ENCODE measurements at places on chromosomes 1 and 21.

DNA sequence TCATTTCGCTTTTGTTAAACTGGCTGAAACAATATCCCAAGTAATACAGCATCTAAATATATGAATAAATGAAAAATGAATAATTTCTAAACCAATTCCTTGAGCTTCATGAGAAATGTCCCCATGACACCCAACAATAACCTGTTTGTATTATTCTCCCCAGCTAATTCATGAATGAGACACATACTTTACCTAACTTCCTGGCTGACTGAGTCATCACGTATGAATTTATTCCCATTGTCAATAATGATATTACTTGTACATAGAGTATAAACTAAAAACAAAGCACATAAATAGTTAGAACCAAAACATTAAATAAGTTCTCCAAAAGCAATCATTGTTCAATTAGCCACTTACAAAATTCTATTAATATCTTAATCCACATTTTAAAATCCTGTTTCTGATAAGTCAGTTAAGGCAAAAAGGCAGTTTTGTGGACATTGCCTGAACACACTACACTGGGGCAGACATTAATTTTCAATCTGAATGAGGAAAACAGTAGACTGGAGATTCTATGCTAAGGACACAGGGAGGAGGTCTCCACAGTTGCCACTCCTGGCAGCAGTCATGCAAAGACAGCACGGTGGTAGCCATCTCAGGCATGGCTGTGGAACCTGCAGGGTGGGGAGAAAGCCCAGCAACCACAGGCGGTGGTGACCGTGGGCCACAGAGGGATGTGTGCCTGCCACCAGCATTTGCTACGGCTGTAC is 48.2 kb downstream of the SLC9C2 start:
- no peak for DNase-seq

DNA sequence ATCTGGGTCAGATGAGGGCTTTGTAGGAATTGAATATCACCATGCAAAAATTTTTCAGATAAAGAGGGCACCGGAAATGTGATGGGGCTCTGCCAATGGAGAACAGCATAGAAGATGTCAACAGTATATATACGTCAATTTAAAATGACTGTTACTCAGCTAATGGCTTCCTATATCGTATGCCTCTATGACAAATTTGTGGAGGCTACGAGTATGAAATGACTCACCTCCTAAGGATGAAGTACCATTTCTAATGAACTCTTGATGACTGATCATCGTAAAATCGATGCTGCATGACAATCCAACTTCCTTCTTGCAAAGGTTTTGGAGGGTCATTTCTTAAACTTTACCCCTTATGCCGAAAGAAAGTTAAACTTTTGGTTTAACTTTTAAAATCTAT is 450.3 kb upstream of the ZP4 start:
- DNase-seq = no peak

DNA sequence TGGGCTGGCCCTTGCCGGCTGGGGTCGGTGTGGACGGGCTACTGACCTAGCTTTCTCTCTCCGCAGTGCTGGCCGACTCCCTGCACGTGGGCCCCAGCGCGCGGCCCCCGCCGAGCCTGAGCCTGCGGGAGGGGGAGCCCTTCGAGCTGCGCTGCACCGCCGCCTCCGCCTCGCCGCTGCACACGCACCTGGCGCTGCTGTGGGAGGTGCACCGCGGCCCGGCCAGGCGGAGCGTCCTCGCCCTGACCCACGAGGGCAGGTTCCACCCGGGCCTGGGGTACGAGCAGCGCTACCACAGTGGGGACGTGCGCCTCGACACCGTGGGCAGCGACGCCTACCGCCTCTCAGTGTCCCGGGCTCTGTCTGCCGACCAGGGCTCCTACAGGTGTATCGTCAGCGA is 34.9 kb downstream of the PTGFRN start:
- no peak for DNase-seq

DNA sequence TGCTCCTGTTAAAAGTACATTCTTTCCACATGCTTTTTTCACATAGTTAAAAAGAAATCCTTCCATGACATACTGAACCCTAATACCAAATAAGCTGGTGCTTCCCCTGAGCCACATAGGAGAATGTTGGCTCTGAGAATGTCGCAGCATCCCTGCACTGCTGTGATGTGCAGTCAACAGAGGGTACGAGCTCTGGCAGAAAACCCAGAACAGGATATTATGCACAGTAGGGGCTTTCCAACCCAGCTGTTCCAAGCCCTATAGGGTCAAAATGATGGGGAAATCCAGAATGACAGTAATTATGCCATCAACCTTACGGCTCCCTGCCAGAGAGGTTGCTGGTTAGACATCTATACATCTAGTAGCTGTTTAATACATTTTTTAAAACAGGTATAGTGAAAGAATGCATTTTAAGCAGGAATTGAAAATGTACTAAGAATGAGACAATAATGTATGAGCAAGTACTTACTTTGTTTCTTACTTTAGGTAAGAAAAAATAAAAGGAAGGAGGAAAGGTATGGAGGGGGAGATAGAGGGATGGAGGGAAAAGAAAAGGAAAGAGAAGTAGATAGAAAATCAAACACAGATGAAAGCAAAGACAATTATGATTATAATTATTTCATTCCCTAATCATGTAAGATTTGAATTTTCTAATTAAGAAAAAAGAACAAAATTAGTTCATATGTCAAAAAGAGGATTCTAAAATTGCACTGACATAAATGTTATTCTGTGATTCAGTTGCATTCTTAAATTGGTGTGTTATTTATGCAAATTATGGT is 126.0 kb downstream of the NR5A2 start:
- no peak for DNase-seq

DNA sequence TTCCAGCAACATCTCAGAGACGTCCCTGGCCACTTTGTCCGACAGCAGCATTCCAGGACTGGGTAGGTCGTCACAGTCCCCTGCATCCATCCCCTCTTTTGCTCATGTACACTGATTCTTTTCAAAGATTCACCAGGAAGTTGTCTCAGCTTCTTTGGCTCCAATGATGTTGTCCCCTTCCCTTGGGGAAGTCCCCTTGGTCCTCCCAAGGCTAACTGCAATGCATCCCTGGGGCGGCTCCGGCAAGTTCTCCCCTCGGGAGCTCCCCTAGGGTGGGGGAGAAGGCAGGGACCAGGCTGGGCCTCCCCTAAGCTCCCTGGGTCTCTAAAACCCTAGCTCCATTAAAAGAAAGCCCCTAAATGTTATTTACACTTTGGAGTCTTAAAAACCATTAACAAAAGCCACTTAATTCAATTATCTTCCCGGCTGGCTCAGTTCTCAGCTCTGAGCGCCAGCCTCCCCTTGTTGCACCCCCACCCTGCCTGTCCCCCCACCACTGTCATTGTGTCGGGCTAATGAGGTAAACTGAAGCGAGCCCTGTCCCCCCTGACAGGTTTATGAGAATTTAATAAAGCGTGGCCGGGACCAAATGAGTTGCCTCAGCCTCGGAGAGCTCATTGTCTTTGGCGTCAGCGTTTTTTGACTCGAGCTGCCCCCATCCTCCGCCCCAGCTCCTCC is 25.3 kb downstream of the KNCN start:
- DNase-seq = no peak

- DNase-seq = no peak
Observed at GRCh38 chr1:232426801-232427200, 203.1 kb downstream of the SIPA1L2 start.

DNA sequence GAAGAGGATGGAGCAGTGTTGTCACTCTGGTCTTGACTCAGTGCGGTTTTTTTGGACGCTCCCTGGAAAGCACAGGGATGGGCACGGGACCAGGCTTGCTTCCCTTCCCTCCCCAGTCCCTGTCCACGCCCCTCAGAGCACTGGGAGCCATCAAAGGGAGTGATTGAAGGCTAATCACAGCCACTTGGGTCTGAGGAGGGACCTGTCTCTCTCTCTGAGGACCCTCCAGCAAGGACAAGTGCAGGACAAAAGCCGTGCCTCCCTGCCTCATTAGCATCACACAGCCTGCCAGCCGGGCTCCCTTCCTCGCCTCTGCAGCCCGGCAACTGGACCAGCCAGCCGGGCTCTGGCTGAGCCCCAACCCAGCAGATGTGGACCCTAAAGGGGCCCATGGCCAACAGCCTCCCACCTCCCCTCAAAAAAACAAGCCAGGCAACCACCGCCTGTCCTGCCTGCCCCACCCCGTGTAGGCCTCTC is 18.6 kb upstream of the PDZK1IP1 start:
- no peak for DNase-seq

DNA sequence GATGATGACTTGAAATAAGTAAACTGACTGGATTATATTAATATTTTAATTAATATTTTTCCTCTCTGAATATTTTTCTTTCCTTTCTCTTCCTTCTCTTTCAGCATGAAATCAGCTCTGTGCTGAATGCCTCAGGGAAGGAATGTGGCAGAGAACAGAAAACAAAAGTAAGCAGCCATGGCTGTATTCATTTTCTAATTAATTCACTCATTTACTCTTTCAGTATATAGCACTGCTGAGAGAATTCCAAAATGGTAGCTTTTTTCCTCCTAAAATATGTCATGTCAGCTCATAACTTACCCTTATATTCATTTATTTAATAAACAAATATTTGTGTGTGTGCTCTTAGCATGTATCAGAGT is 522.5 kb downstream of the PTPRC start:
- no peak for DNase-seq

DNA sequence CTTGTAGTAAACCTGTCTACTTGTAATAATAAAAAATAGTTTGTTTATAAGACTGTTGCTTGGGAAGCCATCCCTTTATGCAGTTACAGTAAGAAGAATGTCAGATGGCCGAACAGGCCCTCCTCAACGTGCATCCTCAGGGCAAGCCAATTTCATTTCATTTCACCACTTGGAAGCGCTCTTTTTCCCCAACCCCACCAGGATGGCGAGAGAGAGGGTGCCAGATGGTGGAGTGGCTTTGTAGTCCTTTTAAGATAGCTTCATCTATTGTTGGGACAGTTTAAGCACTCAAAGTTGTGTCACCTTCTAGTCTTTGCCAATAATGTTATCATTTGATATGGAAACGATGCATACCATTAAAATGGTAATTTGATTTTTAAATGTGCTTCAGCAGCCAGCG is 356.3 kb upstream of the CAMK1G start:
- no peak for DNase-seq

- DNase-seq = no peak
Observed at GRCh38 chr1:11629184-11630016, 24.8 kb downstream of the FBXO2 start.

- DNase-seq = no peak
Observed at GRCh38 chr1:80248886-80249285, 1242.4 kb upstream of the ADGRL4 start.

GRCh38 chr21:43340491-43341377 is 86.2 kb downstream of the SIK1 start:
- peak; percentile 90 for DNase-seq

- DNase-seq = peak; percentile 94
Observed at GRCh38 chr1:59393211-59394180, 96.6 kb downstream of the FGGY start.

- no peak for DNase-seq
Observed at GRCh38 chr1:104195395-104195794, 445.7 kb downstream of the AMY1C start.

DNA sequence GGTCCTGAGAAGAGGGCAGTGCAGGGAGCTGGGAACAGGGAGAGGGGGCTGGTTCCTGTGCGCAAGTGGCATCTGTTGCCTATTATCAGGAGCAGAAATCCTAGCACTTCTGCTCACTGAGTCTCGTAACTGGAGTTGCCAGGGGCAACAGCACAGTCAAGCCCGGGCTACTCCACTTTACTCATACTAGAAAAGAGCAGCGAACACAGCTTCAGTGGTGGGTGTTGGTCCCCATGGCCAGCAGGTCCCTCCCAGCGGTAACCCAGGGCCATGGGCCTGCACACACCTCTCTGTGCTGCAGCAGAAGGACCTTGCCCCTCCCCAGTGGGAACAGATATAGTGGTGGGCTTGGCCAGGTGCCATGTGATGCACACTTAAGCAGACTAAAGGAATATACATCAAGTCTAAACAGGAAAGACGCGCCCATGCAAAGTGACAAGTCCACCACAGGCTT is 8.5 kb downstream of the PYCR2 start:
- DNase-seq = no peak

DNA sequence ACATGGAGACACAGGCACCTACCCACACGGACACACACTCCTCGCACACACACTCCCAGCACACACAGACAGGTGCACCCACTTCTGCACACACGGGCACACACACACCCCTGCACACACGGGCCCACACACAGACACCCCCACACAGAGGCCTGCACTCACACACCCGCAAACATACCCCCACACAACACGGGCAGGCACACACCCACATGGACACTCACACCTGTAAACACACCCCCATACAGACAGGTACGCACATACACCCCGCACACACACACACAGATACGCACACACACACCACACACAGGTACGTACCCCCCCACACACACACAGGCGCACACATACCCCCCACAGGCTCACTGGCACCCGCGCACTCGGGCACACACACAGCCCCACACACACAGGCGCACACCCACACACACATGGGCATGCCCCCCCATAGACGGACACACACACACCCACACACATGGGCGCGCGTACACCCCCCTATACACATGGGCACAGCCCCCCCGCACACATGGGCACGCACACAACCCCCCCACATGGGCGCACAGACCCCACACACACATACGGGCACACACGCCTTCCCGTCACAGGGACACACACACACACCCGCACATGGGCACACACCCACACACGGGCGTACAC is 6.1 kb downstream of the ATAD3A start:
- no peak for DNase-seq

GRCh38 chr1:66315671-66316070 is 218.3 kb upstream of the SGIP1 start:
- DNase-seq = no peak

DNA sequence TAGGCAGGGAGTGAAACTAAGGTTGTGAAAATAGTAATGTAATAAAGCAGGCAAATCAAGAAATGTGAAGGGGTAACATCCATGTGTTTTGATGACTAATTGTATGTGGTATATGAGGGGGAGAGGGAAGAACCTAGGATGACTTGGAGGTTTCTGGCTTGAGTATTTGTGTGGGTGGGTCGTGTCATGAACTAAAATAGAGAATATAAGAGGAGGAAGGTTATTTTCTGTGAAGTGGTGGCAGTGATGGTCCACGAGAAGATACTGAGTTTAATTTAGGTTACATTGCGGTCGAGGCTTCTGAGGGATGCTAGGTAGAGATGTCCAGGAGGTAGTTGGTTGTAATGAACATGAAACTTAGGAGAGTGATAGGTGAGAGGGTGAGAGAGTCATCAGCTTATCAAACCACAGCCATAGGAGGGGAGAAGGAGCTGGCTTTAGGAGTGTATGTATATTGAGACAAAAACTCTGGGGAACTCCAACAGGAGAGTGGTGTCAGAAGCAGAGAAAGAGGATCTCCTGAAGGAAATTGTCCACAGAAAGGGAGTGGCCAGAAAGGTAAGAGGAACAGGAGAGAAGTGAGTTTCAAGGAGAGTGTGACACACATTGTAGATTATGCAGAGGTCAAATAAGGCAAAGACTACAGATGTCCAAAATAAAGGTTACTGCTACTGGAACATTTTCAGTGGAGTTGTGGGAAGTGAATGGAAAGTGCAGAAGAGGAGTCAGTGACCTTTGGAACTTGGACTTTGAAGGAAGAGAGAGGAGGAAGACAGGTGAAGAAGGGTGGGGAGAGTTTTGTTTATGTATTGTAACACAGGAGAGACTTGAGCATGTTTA is 89.0 kb upstream of the MACF1 start:
- no peak for DNase-seq

- DNase-seq = peak; percentile 65
Observed at GRCh38 chr21:15071009-15071408, 6.2 kb upstream of the NRIP1 start.

GRCh38 chr1:26597629-26598039 is 68.1 kb downstream of the RPS6KA1 start:
- DNase-seq = peak; percentile 79

- peak; percentile 26 for DNase-seq
Observed at GRCh38 chr1:155051777-155052398, 772 bp downstream of the ADAM15 start.
